ENCODE measurements at places on chromosomes 4 and X.

DNA sequence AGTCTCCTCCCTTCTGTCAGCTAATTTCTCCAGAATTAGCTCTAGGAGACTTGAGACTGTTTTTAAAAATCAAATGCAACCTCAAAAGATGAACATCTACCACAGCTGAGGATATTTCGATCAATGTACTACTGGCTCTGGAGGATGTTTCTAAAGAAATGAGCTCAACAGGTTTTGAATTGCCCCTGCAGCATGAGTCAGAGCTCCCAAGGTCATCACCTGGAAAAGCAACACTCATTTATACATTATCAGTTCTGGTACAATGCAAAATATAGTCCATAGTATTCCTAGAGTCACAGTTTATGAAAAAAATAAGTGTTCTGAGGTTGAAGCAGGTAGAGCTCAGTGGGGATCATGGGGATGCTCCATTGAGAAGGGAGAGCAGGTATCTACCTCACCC, 50.8 kb upstream of the MCF2 start:
- no peak for DNase-seq

GRCh38 chr4:105186701-105187161, 40.1 kb downstream of the TET2 start:
- DNase-seq, result no peak

- no peak for DNase-seq
Measured at GRCh38 chr4:53313510-53313909, 52.4 kb downstream of the SCFD2 start.

GRCh38 chr4:73213916-73214653, 44.5 kb downstream of the ANKRD17 start:
- no peak for DNase-seq

DNA sequence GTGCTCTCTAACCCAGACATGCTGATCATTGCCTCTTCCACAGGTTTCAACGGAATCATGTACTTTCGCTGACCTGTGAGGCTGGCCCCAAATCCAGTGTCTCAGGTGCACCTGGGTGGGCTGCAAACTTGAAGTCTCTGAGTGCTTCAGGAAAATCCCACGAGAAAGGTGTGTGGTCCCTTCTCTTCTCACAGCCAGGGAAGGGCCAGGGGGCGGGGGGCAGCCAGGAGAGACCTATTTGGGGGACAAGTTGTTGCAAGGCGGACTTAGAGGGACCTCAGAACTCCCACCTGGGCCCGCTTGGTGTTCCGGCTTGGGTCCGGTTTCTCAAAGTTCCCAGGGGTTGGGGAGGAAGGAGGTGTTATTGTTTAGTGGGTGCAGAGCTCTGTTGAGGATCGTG, 80.0 kb downstream of the HMX1 start:
- no peak for DNase-seq

DNA sequence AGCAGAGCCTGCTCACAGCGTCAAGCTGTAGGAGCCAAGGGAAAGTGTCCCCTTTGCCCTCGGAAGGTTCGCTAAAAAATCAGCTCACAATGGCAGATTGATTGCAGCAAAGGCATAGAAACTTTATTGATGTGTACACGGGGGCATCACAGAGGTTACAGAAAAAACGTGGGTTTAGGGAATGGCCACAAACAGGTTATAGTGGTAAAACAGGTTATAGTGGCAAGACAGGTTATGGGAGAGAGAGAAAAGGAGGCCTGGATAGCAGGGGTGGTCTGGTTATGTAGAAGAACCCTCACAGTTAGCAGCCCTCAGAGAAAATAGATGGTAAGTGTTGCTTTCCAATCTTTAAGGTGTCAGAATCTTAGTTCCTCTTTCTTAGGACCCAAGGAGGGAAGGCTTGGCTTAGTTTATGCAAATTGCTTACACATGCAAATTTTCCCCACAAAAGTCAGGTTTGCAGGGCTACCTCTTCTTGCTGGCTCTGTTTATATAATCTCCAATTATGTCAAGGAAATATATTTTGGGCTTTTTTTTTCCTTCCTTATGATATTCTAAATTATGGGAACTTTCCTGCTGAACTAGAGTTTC, 113.7 kb downstream of the BMP15 start:
- no peak for DNase-seq

GRCh38 chr4:76251441-76252270, at the start of gene FAM47E:
FAM47E (plus strand) TSS chr4:76251721; CDS start chr4:76251747, 26 bp downstream.
- DNase-seq, result no peak

DNA sequence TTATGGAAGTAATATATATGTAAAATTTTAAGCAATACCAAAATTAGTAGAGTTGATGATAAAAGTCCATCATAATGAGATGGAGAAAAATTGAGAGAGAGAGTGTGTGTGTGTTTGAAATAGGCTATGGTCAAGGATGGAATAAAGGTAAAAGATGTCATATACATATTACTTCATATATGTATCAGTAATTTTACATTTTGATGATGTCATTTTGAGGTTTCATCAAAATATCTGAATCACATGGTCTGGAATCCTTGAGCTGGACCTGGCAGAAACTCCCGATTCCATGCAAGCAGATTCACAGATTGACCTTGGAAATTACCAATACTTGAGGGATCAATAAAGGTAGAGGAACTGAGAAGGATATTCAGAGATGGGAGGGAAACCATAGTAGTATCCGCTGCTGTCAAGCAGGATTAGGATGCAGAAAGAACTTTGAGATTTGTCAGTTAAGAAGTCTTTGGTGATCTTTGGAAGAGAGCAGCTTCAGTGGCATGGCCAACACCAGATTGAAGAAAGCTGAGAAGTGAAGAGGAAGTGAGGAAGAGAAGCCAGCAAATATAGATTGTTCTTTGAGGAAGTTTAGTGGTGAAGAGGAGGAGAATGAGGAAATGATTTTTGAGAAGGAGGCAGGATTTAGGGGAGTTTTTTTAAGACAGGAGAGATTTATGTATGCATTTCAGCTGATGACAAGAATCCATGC, 21.5 kb downstream of the DNAAF6 start:
- no peak for DNase-seq

GRCh38 chrX:9980927-9981326, 13.8 kb downstream of the CLDN34 start:
- DNase-seq, result no peak

GRCh38 chr4:136599890-136600289, 932.4 kb downstream of the PCDH18 start:
- no peak for DNase-seq

DNA sequence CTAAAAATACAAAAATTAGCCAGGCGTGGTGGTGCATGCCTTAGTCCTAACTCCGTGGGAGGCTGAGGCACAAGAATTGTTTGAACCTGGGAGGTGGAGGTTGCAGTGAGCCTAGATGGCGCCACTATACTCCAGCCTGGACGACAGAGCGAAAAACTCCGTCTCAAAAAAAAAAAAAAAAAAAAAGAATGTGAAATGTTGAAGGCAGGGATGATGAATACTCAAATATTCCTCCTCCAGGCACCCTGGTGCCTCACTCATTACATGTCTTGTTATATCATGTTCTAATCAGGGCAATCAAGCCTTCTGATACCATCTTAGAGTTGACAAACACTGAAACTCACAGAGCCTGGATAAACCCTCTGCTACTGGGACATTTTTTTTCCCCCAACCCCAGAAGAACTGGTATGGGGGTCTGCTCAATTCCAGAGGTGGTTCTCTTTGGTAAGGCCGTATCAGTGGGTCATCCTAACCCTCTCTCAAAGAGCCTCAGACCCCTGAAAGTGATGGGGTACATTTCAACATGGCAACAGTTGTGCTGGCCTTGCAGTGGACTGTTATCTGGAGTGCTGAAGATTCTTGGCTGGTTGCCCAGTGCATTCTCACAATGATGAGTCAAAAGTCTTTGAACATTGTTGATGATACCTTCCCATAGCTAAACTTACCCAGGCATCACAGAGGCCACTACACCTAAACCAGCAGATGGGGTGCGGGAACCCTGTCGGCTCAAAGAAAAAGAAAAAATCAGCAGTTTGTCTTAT, 2.4 kb upstream of the SH3KBP1 start:
- peak; percentile 23 for DNase-seq

DNA sequence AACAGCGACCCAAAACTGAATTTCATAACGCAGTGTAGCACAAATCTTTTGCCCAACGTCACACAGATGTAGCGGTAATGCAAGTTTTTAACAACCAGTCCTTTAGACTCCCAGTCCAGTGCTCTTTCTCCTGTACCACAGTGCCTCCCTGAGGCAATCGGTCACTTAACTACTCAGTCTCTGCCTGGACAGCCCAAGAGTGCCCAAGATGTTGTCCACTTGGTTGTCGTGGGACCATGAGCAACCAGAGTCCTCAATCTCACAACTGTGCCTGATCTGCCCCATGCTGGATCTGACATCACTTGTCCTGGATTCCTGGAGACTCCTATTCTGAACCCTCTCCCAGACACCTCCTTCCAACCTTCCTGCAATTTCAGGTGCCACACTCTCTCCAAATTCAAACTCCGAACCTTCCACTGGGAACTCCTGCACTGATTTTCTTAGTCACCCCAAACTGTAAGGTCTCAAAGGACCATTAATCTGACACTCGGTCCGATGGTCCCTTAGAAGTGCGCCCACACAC, 702 bp downstream of the MMGT1 start:
- DNase-seq, result no peak

- no peak for DNase-seq
Measured at GRCh38 chrX:30302956-30303355, 6.2 kb downstream of the NR0B1 start.

DNA sequence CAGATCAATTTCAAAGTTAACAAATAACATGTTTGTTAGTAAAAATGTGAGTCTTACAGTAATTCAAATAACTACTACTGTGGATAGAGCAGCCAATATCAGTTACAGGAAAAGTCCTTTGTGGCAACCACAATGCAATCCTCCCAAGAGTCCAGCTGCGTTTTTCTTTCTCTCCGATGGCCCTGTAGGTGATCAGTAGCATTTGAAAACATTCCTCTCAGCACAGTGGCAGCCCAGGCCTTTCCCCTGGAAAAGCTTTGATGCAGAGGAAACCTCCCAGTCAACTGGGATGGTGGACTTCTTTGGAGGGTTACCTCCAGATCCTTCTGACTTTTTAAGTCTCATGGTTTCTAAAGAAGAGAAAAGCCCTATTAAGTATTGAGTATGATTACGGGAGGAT, 18.0 kb upstream of the PDZD4 start:
- DNase-seq, result no peak

- DNase-seq, result no peak
Measured at GRCh38 chr4:151460434-151460833, 51.5 kb downstream of the FHIP1A start.

DNA sequence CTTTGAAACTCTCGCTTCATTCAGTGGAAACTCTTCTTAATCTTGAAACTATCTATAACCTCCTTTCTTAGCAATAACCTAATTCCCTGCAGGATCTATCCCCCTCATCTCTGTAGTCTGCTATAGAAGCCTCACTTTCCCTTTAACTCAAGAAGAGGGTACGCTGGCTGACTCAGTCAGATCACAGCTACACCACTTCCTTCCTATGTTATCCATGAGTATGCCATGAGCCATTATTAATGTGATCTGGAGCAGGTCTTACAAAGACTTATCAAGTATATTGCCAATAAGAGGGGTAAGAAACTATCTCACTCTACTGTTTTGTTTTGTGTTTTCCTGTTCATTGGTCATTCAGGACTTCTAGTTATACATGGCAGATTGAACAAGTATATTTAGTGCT, 165.3 kb downstream of the PJA1 start:
- DNase-seq, result no peak

DNA sequence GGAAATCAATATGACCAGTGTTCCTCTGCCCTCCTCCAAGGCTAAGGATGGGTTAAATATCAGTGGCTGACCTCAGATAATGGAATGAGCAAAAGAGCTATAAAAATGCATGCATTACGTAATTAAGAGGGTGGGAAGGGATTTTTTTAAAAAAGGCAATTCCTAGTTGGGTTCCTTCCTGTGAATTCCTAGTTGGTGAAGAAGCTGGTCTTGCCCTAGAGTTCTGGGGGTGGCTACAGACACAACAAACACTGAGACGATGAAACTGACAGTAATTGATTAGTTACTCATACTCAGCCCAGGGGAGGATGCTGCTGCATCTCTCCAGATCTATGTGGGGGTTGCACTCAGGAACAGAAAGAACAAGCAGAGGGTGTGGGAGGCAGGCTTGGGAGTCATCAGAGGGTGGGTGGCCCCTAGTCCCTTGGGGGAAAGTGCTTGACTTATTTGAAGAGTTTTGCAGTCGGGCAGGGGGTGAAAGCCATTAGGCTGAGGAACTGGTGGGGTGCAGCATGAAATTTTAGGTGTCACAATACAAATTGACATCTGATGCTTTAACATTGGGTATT, 662.0 kb upstream of the FRG1 start:
- DNase-seq, result no peak

- DNase-seq, result no peak
Measured at GRCh38 chr4:108097990-108098553, 70.7 kb downstream of the LEF1 start.

- no peak for DNase-seq
Measured at GRCh38 chr4:4763822-4764557, 95.5 kb upstream of the MSX1 start.

DNA sequence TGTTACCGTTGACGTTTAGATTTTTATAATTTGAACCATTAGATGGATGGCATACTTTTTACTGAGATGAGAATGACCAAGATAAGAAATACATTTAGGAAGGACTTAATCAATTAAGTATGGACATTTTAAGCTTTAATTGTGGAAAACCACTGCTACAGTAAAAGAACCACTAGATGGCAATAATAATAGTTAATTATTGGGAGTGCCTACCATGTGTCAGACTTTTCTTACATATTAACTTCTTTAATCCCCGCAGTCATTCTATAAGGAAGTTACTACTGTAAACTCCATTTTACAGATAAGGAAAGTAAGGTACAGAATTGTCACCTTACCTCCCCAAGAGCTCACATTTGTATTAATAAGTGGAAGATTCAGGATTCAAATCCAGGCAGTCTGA, 48.5 kb upstream of the MYOZ2 start:
- DNase-seq, result no peak

- no peak for DNase-seq
Measured at GRCh38 chr4:156388826-156389225, 435.2 kb upstream of the CTSO start.

DNA sequence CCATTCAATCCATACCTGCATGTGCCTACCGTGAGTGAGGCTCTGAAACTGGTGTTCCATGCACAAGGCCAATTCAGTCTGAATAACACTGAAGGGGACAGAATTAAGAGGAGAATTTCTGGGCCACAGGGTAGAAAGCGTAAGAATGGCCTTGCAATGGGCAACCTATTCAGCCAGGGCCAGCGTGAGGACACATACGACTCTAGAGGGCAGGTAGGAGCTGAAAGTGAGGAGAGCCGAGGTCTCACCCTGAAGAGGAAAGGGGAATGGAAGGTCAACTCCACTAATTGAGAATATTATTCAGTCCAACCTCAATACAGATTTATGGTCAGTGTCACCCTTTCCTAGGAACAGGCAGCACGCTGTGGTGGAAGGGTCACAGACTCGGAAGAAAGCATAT, 202.2 kb downstream of the TRIML1 start:
- no peak for DNase-seq

DNA sequence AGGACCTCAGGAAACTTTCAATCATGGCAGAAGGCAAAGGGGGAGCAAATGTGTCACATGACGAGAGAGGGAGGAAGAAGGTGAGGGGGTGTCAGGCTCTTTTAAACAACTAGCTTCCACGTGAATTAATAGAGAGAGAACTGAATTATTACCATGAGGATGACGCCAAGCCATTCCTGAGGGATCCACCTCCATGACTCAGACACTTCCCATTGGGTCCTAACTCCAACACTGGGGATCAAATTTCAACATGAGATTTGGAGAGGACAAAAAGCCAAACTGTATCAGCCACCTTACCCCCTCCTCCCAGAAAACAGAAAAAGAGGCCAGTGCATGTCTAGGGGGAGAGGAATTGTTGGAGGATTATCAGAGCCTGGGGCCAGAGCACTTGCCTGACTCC, 40.4 kb upstream of the LAS1L start:
- DNase-seq, result no peak

Measured in activated CD4-positive, alpha-beta T cell treated with anti-CD3 and anti-CD28 coated beads for 1 hour (primary cell).